Neural cell (in vitro differentiated cells): ENCODE measurements at places on chromosomes 7 and 10. TPM values are rescaled to one million over a fixed set of nuclear protein-coding genes. Genes with fewer than 3 reads are reported as not detected.

The TAF3 gene
- 1.4 and 2.0 TPM in 2 replicates for polyA plus RNA-seq

The CDHR1 gene
- polyA plus RNA-seq: 1.9 and 3.3 TPM in 2 replicates

The MEIG1 gene
- 2.0 TPM in 1 of 2 replicates, not detected in the other for polyA plus RNA-seq

The SPDYE16 gene
- 0.81 and 1.2 TPM in 2 replicates for polyA plus RNA-seq

The DEPP1 gene
- 4.3 and 5.2 TPM in 2 replicates for polyA plus RNA-seq

The PAX2 gene
- not detected in 2 replicates for polyA plus RNA-seq

The NME8 gene
- not detected in 2 replicates for polyA plus RNA-seq

The TAS2R3 gene
- not detected in 2 replicates for polyA plus RNA-seq

The ADAM8 gene
- polyA plus RNA-seq: 6.4 and 7.2 TPM in 2 replicates

The TMEM213 gene
- polyA plus RNA-seq: not detected in 2 replicates

The RPEL1 gene
- polyA plus RNA-seq: not detected in 2 replicates

The AZGP1 gene
- polyA plus RNA-seq: not detected in 2 replicates

The CALN1 gene
- polyA plus RNA-seq: 5.8 and 7.8 TPM in 2 replicates

The CPN1 gene
- polyA plus RNA-seq: not detected in 2 replicates

The CPA4 gene
- polyA plus RNA-seq: 8.9 and 9.2 TPM in 2 replicates

The ADIRF gene
- not detected in 2 replicates for polyA plus RNA-seq

The PIK3AP1 gene
- 0.05 TPM in 1 of 2 replicates, not detected in the other for polyA plus RNA-seq

The THNSL1 gene
- polyA plus RNA-seq: 2.8 and 5.1 TPM in 2 replicates

The CRTAC1 gene
- 0.44 and 1.1 TPM in 2 replicates for polyA plus RNA-seq

The SNX8 gene
- polyA plus RNA-seq: 4.4 and 5.7 TPM in 2 replicates

The HOXA5 gene
- polyA plus RNA-seq: not detected in 2 replicates

The GTF2I gene
- polyA plus RNA-seq: 274 and 562 TPM in 2 replicates

The TASOR2 gene
- polyA plus RNA-seq: 26.1 and 28.6 TPM in 2 replicates

The ACTL6B gene
- polyA plus RNA-seq: 339 and 389 TPM in 2 replicates

The PRSS37 gene
- not detected in 2 replicates for polyA plus RNA-seq

The CLDN3 gene
- polyA plus RNA-seq: not detected in 2 replicates

The ARMC3 gene
- 0.22 TPM in 1 of 2 replicates, not detected in the other for polyA plus RNA-seq

The ADK gene
- polyA plus RNA-seq: 15.3 and 19.5 TPM in 2 replicates

The FAM25C gene
- not detected in 2 replicates for polyA plus RNA-seq

The JCAD gene
- polyA plus RNA-seq: 1.5 and 2.3 TPM in 2 replicates

The OPALIN gene
- polyA plus RNA-seq: not detected in 2 replicates

The CUBN gene
- polyA plus RNA-seq: 7.1 and 8.7 TPM in 2 replicates

The PALD1 gene
- 0.98 and 1.1 TPM in 2 replicates for polyA plus RNA-seq

The SFRP4 gene
- not detected in 2 replicates for polyA plus RNA-seq

The PTER gene
- not detected in 2 replicates for polyA plus RNA-seq

The CCDC3 gene
- polyA plus RNA-seq: 3.8 and 3.9 TPM in 2 replicates

The PLAU gene
- polyA plus RNA-seq: 1.1 and 1.5 TPM in 2 replicates

The TACR2 gene
- polyA plus RNA-seq: not detected in 2 replicates

The ANKRD1 gene
- polyA plus RNA-seq: 0.98 TPM in 1 of 2 replicates, not detected in the other

The CXCL12 gene
- 0.14 and 0.54 TPM in 2 replicates for polyA plus RNA-seq

The ANKRD2 gene
- not detected in 2 replicates for polyA plus RNA-seq

The EPO gene
- polyA plus RNA-seq: not detected in 2 replicates

The OLAH gene
- not detected in 2 replicates for polyA plus RNA-seq

The NRCAM gene
- polyA plus RNA-seq: 81.1 and 90.9 TPM in 2 replicates

The DDX56 gene
- 80.6 and 86.6 TPM in 2 replicates for polyA plus RNA-seq

The MBL2 gene
- not detected in 2 replicates for polyA plus RNA-seq
